ENCODE measurements at places on chromosomes 1 and 21.

GRCh38 chr1:35449334-35450008, 107.7 kb downstream of the KIAA0319L start:
- DNase-seq = no peak

DNA sequence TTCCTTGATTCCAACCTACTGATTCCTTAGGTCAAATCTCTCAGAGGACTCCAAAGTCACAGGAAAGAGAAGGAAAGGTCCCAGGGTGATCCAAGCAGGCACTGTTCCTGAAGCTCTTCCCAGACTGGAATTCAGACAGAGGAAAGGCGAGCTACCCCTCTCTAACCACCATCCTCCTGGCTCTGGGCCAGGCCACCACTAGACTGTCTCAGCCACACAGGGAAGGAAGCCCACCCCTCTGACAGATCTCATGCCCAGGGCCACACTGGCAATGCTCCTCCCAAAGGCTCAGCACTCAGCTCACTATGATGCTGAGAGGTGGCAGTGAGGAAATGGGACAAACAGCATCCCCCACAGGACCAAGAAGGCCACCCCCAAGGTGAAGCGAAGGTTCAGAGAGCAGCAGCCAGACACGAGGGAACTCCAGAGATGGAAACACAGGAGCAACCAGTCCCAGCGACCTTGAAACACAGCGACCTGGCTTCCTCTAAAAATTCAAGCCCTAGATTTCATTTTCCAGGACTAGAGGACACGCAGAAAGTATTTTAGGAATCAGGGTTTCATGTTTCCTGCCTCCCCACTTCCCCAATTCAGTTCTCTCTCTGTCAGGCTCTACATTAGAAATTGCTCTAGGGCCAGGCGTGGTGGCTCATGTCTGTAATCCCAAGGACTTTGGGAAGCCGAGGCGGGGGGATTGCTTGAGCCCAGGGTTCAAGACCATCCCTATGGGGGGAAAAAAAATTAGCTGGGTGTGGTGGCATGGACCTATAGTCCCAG, 18.8 kb downstream of the PIK3C2B start:
- no peak for DNase-seq

DNA sequence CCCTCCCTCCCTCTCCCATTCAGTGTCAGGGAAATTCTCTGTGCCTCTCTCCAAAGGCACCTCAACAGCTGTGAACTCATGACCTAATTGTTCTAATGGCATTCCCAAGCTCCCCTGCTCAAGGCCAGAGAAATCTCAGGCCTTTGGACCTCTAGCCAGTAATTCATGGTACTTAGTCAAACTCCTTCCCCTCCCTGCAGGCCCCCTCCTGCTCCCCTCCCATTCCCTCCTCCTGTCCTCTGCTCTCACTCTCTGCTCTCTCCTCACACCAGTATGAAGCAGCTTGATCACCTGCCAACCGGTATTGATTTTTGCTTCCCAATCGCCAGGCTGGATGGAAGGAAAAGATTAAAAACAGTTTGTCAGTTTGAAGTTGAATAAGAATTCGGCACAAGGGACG, 370.5 kb upstream of the PBX1 start:
- DNase-seq = no peak

GRCh38 chr21:44461005-44461404, 5.7 kb downstream of the LRRC3 start:
- peak; percentile 37 for DNase-seq

- no peak for DNase-seq
Measured at GRCh38 chr1:171637928-171638576, 14.4 kb downstream of the MYOC start.

DNA sequence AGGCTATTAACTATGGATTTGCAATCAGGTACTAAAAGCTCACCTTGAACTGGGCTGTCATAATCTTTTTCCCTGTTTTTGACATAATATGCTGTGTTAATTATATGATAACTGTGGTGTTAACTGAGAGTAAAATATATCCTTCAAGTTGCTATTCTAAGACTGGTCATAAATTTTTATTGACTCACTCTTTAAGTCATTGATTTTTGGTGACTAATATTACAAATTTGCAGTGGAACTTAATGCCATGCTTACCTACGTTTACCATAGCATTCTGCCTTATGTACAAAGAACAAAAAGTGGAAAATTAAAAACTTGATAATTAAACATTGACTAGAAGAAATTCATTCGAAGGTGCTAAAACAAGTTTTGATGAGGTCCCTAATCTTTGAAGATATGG, 872.4 kb downstream of the BRINP3 start:
- DNase-seq = no peak

- DNase-seq = no peak
Measured at GRCh38 chr1:228071839-228072657, 10.5 kb upstream of the ARF1 start.

DNA sequence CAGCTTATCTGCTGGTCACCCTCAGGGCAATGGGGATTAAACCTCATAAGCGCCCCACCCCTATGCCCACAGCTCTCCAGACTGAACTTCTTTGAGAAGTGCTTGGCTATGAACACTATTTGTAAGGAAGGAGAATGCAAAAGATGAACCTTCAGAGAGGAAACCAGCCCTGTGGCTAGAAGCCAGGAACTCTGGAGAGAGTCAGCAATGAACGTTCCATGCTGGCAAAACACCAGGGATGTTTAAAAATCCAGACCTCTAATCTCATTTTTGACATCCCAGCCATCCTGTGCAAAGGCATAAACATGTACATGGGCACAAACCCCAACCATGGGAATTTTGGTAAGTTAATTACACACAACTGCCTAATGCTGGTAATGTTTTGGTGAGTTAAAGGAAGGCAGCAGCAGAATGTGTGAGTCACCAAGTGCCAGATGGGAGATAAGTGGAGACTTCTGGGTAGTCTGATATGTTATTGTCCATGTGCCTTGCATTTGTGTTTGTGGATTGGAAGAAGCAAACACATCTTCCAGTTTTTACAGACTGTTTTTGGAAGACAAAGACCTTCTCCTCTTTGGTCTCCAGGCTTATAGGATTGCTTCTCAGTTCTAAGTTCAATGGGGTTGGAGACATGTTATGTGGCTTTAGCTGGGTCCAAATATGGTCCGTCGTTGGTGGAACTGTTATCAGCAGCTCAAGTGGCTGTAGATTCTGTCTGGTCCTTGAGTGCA, 174.1 kb upstream of the ETV3 start:
- no peak for DNase-seq

- DNase-seq = no peak
Measured at GRCh38 chr1:145886390-145886789, 724 bp upstream of the ANKRD35 start.

- DNase-seq = no peak
Measured at GRCh38 chr21:45094412-45094811, 20.0 kb downstream of the ADARB1 start.

GRCh38 chr1:21861602-21862429, 49.8 kb downstream of the LDLRAD2 start:
- no peak for DNase-seq

Data from mesothelial cell of epicardium (in vitro differentiated cells).